MM.1S (cell line): ENCODE measurements at places on chromosomes 12 and 14.
A peak's percentile ranks its signal among the peaks of the same experiment; 100 is the strongest.

- H3K27ac ChIP-seq: no peak overlapping the region
- no peak overlapping the region for H3K4me3 ChIP-seq
- no peaks in the 10 kb centered on the region for H3K4me1 ChIP-seq
- DNase-seq: no peak
These were observed 87.7 kb upstream of the FOXG1 start for GRCh38 chr14:28678887-28679286.

GRCh38 chr14:105857826-105858675 lies 331.7 kb downstream of the TMEM121 start:
- peak overlapping the region; percentile 100 for H3K27ac ChIP-seq
- no peaks in the 10 kb centered on the region for H3K4me1 ChIP-seq
- peaks cover 17% of the 10 kb centered on the region for H3K36me3 ChIP-seq
- H3K27me3 ChIP-seq: no peaks in the 10 kb centered on the region
- peak; percentile 64 for DNase-seq

GRCh38 chr12:54017027-54017788 lies 8.4 kb downstream of the HOXC8 start:
- no peaks in the 10 kb centered on the region for H3K36me3 ChIP-seq
- peaks cover 83% of the 10 kb centered on the region for H3K27me3 ChIP-seq
- DNase-seq: no peak
- no peak overlapping the region for H3K27ac ChIP-seq
- H3K4me3 ChIP-seq: peak overlapping the region; percentile 69

DNA sequence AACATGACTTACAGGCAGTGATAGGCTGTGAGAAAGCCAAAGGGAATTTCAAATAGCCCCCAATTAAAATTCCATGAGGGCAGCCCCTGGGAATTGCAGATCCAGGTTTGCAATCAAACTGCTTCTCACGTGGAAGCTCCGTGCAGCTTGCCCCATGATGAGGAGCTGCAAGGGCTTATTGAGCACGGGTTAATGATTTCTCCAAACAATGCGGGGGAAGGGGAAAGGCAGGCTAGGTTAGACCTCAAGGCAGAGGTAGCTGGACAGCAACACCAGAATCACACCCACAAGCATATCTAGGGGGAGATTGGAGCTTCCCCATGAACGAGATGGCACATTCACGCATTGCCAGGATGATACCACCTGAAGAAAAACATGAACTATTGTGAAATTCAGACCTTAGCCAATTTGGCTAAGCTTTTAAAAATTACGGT lies 5.0 kb upstream of the DUSP6 start:
- no peak overlapping the region for H3K4me3 ChIP-seq
- H3K27ac ChIP-seq: no peak overlapping the region
- H3K4me1 ChIP-seq: peaks cover 14% of the 10 kb centered on the region
- H3K27me3 ChIP-seq: no peaks in the 10 kb centered on the region
- H3K36me3 ChIP-seq: no peaks in the 10 kb centered on the region

DNA sequence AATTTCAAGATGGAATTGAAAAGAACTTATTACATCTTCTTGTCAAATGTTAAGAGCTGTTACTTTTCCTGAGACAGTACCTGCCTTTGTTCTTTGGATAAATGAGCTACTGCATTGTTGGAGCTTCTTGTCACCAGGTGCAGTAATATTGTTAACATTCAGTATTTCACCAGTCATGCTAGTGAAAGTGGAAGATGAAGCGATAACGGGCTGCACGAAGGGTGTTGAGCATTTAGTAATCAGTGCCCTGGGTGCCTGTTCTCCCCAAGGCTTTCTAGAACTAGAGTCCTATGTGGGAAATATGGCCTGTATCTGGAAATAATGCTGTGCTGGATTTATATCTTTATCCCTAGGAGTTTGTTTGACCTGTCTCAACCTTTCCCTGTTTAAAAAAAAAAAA lies 83.2 kb downstream of the PPP2R5C start:
- peaks cover 10% of the 10 kb centered on the region; the same call in 1 of the 2 replicates for H3K4me1 ChIP-seq
- no peak for DNase-seq
- H3K27ac ChIP-seq: no peak overlapping the region
- no peaks in the 10 kb centered on the region for H3K27me3 ChIP-seq
- no peak overlapping the region for H3K4me3 ChIP-seq

DNA sequence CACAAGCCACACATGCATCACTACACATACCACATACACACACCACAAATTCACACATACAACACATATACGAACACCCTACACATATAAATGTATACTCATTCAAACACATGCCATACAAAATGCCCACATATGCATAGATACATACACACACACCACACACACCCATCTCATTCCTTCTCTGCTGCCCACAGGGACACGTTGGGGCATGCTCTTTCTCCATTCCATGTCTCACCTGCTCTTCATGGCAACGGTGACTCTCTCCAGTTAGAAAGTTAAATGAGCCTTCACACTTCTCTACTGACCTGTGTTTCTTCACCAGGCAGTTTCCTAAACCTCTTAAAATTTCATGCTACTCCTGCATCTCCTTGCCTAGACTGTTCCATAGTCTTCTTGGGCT lies 1194.8 kb downstream of the BCL11B start:
- no peak overlapping the region for H3K27ac ChIP-seq
- no peak overlapping the region for H3K4me3 ChIP-seq
- no peak for DNase-seq
- no peaks in the 10 kb centered on the region for H3K4me1 ChIP-seq
- no peaks in the 10 kb centered on the region for H3K36me3 ChIP-seq
- H3K27me3 ChIP-seq: no peaks in the 10 kb centered on the region

DNA sequence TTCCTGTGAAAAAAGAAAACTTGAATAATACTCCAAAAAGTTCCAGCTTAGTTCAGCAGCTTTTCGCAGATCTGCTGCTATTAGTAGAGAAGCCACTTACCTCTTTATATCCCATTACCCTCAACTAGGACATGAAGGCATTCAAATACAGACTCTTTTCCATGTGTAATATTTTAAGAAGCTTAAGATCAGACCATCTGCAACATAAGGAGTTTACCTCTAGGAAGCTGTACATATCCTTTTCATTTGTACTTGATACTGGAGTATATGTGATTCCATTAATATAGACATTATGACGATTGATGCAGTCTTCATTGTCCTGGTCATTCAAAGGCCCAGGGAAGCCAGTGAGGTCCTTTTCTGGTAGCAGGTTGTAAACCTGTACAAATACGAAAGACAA lies 20.4 kb downstream of the A2M start:
- no peak overlapping the region for H3K4me3 ChIP-seq
- no peaks in the 10 kb centered on the region for H3K36me3 ChIP-seq
- DNase-seq: no peak
- no peak overlapping the region for H3K27ac ChIP-seq
- no peaks in the 10 kb centered on the region for H3K27me3 ChIP-seq

DNA sequence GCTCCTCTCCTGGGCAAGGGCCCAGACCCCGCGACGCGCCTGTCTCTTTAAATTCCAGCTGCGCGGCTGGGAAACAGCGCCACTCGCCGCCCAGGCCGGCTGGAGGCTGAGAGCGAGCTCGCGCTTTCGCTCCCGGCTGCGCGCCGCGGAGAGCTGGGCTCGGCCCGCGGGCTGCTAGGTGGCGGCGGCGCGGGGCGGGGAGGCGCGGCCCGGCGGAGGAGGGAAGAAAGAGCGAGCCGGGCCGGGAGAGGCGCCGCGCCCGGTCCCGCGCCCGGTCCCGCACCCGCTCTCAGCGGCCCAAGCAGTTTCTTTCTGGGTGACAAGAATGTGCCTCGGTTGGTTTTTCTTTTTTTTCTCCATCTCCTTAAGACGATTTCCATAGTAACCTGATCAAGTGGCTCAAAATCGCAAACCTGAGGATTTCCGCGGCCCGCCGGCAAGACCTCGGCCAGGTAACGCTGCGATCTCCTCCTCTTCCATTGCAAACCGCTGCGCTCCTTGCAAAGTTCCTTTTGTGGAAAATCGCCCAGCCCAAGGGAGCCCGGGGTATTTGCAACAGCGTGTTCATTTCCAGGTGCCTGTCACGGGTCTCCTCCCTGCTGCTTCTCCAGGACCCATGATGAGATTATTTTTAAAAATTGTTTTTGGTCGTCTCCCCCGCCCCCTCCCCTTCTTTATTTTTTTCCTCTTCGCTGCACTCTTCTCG lies 259.5 kb upstream of the E2F7 start:
- no peaks in the 10 kb centered on the region for H3K36me3 ChIP-seq
- H3K4me3 ChIP-seq: peak overlapping the region; percentile 84
- H3K27ac ChIP-seq: no peak overlapping the region
- H3K27me3 ChIP-seq: peaks cover 3% of the 10 kb centered on the region; the same call in 1 of the 2 replicates
- DNase-seq: peak; percentile 83
- H3K4me1 ChIP-seq: peaks cover 8% of the 10 kb centered on the region; the same call in 1 of the 2 replicates
